ENCODE measurements at places on chromosomes 7 and 10.

DNA sequence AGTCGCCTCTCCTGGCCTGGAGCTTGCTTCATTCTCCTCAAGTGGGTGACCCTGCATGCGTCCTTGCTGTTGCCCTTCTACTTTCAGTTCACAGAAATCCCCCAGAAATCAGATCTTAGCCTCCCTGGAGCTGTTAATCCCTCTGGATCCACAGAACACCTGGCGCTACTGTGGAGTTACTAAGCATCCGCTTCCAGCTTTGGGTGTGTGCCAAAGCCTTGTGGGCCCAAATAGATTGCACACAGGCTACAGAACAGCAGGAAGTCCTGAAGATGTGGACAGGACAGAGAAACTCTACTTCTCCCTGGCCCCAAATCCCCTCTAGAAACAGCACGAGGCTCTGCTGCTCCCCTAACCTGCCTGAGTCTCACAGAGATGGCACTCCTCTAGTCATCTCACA is 36.6 kb upstream of the PDLIM1 start:
- DNase-seq: no peak

DNA sequence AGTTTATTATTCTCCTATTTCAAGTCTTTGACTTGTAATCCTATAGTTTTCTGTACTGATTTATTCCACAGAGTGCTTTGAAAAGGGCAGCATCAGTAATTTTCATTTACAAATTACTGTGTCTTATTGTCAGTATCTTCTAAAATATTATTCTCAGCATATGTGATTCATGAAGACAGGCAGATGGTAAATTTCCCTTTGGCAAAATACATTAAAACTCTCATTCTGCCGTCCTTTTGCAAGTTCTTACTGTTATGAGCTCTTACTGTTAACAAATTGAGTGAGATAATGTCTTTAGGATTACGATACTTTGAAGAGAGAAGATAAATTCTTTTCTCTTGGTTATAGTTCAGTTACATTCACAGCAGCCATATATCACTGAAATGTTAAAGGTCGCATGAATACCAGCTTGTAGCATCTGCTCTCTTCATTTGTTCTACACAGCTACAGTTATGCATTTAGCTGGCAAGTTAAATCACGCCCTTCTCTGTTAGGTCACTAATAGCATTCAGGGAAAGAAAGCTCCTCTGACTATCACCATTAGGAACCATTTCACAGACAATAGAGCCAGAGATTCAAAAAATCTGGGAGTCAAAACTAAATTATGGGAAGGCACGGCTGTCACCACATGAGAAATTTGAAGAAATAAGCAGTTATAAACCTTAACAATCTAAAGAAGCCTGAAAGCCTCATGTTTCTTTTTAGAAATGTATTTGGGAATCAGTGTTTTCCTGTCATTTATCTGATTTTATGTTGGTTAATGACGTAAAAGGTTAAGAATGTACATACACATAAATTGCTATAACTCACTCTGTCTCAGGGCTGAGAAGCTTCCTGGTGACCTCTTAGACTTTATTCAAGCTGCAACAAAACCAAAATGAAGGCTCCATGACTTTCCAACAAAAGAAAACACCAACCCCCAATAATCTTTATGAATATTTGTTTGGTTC is 109.6 kb upstream of the SP4 start:
- DNase-seq: no peak

GRCh38 chr7:32658034-32658433 is 162.7 kb downstream of the AVL9 start:
- no peak for DNase-seq

GRCh38 chr7:150406567-150407421 is 27.7 kb downstream of the ZNF775 start:
- no peak for DNase-seq

GRCh38 chr10:68403701-68404100 is 3.4 kb downstream of the RUFY2 start:
- no peak for DNase-seq

- DNase-seq: no peak
Measured at GRCh38 chr7:78178319-78178718, 379.7 kb downstream of the PHTF2 start.

DNA sequence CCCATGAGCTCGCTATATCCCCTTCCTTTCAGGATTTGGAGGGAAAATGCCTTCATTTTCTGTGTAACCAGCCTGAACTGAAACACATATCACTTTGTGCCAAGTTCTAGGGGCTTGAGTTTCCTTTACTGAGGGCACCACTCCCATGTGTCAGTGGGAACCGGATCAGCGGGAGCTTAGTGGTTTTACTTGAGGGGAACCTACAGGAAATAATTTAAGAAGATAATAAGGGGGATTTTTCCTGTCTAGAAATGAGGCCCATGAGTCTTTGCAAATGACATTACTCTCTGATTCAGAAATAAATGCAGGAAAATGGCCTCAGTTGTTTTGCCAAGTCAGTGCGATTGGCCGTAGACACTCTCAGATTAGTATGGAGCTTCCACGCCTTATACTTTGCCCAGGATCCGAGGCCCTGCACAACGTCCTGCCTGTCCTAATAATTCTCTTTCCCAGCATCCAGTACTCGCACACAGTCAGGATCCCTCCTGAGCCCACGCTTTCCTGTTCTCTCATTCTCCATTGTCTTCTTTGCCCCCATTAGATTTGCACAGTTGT is 86.4 kb upstream of the LYZL1 start:
- DNase-seq: no peak

Measured in amniotic stem cell (primary cell).